ENCODE measurements at places on chromosomes 7 and 10.

DNA sequence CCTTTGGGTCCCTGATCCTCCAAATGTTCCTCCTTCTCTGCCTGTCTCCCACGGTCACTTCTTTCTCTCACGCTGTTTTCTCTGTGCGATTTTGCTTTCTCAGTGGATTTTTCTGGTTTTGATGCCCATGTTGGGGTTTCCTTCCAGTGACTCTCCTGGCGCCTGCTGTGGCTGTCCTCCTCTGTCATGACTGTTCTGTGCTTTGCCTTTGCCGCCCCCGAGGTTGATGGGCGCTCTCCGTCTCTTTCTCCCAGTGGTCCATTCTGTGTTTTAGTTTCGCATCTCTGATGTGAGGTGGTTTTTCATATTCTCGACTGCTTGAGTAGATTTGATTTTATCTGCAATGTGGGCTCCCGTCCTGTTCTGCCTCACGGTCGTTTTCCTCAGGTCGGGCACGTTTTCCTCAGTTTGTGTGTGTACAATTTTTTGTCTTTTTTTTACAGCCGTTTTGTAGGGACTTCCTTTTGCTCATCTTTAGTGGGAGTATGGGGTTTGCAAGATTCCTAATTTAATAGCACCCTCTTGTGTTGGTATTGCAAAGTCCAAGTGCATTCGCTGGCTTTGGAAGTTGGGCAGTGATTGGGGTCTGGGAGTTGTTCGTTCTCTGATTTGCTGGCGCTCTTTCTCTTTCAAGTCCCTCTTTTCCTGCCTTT, 100.0 kb downstream of the INPP5A start:
- peak; percentile 23 for DNase-seq
- H3K36me3 ChIP-seq, result no peaks in the 10 kb centered on the region
- H3K4me1 ChIP-seq, result peaks cover 28% of the 10 kb centered on the region
- H3K4me3 ChIP-seq, result no peak overlapping the region

GRCh38 chr10:56679578-56679977, 318.5 kb upstream of the ZWINT start:
- H3K27me3 ChIP-seq, result no peaks in the 10 kb centered on the region
- no peaks in the 10 kb centered on the region for H3K36me3 ChIP-seq
- no peaks in the 10 kb centered on the region for H3K4me1 ChIP-seq
- no peak for DNase-seq
- H3K4me3 ChIP-seq, result no peak overlapping the region

DNA sequence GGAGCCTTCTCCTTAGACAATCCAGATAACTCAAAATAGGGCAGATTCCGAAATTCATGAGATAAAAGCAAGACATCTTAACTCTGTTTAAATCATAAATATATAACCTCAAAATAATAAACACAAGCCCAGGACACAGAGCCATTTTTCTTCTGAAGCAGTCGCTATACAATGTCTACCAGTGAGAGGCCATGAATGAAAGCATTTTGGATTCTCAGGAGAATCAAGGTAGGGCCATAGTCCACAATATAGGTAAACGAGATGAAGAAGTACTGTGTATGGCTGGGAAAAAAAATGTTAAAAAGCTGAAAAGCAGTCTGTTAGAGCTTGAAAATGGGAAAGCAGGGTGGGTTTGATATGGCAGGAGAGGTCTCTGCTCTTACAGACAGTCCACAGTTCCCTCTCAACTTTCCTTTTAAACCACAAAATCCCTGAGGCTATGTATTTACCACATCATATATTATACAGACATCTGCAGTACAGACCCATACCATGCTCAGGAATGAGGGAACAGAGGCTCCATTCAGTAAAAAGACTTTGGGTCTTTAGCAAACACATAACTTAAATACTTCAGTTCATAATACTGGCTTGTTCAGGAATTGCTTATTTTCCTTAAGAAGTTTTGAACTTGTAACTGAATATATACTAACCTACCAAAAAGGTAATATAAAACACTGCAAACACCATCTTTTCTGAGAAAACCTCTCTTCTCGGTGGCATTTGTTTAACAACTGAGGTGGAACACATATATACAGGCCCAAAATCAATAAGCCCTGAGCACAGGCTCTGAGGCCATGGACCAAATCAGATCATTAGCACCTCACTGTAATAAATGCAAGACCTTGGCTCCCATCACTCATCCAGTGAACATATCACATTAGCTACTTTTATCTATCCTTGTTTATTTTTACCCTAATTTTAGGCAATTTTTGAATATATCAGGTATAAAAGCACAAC, 109.3 kb downstream of the SORBS1 start:
- no peak overlapping the region for H3K4me3 ChIP-seq
- H3K27ac ChIP-seq, result no peak overlapping the region
- no peaks in the 10 kb centered on the region for H3K4me1 ChIP-seq
- H3K36me3 ChIP-seq, result no peaks in the 10 kb centered on the region
- DNase-seq, result no peak

DNA sequence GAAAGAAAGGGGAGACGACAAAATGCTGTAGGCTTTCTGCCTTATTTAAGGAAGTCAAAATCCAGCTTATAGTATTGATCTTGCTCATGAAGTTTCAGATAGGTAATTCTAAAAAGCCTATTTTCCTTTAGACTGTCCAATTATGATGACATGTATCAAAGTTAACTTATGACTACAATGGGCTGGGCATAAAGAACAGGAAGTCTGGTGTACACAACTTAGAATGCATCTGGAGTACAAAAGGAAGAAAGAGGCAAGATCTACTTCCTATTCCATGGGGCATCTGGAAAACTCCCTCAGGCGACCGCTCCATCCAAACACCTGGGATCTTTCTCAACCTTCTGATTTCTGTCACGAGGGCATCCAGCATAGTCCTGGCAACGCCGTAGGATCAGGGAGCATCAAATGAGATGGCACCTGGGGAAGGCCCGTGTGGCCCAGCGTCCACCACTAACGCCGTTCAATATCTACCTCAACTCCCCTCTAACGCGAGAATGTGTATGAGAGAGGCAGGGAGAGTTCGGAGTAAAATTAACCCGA, 512 bp downstream of the FAM24B start:
- no peaks in the 10 kb centered on the region for H3K27me3 ChIP-seq
- no peak overlapping the region for H3K27ac ChIP-seq
- no peak for DNase-seq
- peaks cover 6% of the 10 kb centered on the region for H3K4me1 ChIP-seq
- H3K4me3 ChIP-seq, result peak overlapping the region; percentile 57
- H3K36me3 ChIP-seq, result no peaks in the 10 kb centered on the region

GRCh38 chr10:132058793-132059759, 6.7 kb upstream of the JAKMIP3 start:
- no peak overlapping the region for H3K4me3 ChIP-seq
- H3K27ac ChIP-seq, result no peak overlapping the region
- H3K36me3 ChIP-seq, result no peaks in the 10 kb centered on the region
- H3K27me3 ChIP-seq, result no peaks in the 10 kb centered on the region

GRCh38 chr10:47306387-47307210, 6.6 kb downstream of the GDF10 start:
- no peaks in the 10 kb centered on the region for H3K36me3 ChIP-seq
- H3K4me1 ChIP-seq, result peaks cover 3% of the 10 kb centered on the region
- no peak for DNase-seq

- H3K36me3 ChIP-seq, result no peaks in the 10 kb centered on the region
- H3K4me1 ChIP-seq, result no peaks in the 10 kb centered on the region
- DNase-seq, result no peak
- H3K27ac ChIP-seq, result no peak overlapping the region
- no peak overlapping the region for H3K4me3 ChIP-seq
- no peaks in the 10 kb centered on the region for H3K27me3 ChIP-seq
Observed at GRCh38 chr7:101591504-101591903, 37.6 kb downstream of the MYL10 start.

DNA sequence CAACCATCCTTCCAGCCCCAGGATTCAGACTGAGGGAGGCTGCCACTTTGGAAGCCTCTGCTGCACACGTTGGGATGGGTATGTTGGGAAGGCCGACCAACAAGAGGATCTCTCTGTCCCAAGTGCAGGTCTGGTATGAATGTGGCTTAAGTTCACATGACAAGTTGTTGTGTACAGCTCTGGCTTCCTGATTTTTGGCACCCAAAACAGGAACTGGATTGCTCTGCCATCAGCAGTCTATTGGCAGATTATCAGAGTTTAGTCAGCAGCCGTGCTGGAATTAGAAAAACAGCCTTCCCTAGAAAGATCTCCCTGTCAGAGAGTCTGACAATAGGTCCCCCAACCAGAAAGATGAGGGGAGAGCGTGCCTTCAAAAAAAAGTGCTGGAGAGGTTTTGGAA, 66.9 kb downstream of the GOLGA7B start:
- H3K4me3 ChIP-seq, result no peak overlapping the region
- H3K4me1 ChIP-seq, result no peaks in the 10 kb centered on the region
- no peak for DNase-seq

DNA sequence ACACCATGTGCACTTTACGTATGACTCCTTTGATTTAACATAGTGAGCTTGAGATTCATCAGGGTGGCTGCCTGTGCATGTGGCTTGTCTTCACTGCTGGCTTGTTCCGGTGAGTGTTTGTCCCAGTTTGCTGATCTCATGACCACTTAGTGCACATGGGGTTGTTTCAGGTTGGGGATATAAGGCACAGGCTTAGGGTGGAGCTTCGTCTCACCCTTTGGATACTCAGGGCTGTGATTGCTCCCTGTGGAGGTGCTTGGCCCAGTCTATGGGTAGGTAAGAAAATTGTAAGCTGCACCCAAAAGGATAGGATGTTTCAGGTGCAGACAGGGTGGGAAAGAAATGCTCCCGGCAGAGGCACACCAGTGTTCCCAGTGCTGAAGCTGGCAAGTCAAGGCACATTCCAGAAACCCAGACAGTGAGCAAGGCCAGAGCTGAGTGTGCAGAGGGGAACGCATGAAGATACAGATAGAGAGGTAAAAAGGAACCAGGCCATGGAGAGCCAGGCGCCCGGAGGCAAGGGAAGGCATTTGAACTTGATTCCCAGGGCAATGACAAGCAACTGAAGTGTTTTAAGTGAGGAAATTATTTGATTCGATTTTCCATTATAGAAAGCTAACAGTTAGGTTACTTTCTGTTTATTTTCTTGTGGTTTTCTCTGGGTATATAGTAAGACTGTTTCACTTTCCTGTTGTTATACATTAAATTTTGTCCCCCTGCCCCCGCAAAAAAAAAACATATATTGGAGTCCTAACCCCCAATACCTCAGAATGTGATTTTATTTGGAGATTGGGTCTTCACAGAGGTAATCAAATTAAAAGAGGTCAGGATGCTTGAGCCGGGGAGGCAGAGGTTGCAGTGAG, 289.8 kb upstream of the KLF6 start:
- DNase-seq, result no peak
- no peaks in the 10 kb centered on the region for H3K4me1 ChIP-seq
- no peak overlapping the region for H3K27ac ChIP-seq
- H3K36me3 ChIP-seq, result no peaks in the 10 kb centered on the region
- H3K4me3 ChIP-seq, result no peak overlapping the region

GRCh38 chr7:2607122-2607922, 24.5 kb upstream of the TTYH3 start:
- peak; percentile 82 for DNase-seq
- H3K4me3 ChIP-seq, result no peak overlapping the region
- H3K4me1 ChIP-seq, result peaks cover 24% of the 10 kb centered on the region
- peak overlapping the region; percentile 81 for H3K27ac ChIP-seq
- H3K36me3 ChIP-seq, result no peaks in the 10 kb centered on the region

GRCh38 chr10:72065439-72066025, 22.8 kb downstream of the SPOCK2 start:
- no peaks in the 10 kb centered on the region for H3K36me3 ChIP-seq
- no peak overlapping the region for H3K4me3 ChIP-seq
- H3K4me1 ChIP-seq, result peaks cover 27% of the 10 kb centered on the region
- no peaks in the 10 kb centered on the region for H3K27me3 ChIP-seq
- peak; percentile 85 for DNase-seq

DNA sequence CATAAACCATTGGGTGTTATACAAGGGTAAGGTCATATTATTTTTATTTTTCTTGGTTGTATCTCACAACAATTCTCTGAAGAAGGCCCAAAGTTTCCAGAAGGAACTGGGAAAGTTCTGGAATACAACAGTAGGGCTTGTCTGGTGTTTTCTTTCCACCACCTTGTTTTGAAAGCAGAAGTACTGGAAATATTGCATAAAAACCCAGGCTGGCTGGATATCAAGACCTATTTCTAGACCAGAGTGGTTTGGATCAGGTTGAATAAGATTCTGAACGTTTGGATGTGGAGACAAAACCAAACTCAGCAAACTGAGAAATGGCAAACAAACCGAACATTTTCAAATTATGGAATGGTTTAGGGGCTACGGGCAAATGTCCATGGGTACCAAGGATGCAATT, 182.6 kb upstream of the FZD8 start:
- no peak overlapping the region for H3K27ac ChIP-seq
- no peaks in the 10 kb centered on the region for H3K36me3 ChIP-seq
- H3K27me3 ChIP-seq, result no peaks in the 10 kb centered on the region
- DNase-seq, result no peak
- no peaks in the 10 kb centered on the region for H3K4me1 ChIP-seq

DNA sequence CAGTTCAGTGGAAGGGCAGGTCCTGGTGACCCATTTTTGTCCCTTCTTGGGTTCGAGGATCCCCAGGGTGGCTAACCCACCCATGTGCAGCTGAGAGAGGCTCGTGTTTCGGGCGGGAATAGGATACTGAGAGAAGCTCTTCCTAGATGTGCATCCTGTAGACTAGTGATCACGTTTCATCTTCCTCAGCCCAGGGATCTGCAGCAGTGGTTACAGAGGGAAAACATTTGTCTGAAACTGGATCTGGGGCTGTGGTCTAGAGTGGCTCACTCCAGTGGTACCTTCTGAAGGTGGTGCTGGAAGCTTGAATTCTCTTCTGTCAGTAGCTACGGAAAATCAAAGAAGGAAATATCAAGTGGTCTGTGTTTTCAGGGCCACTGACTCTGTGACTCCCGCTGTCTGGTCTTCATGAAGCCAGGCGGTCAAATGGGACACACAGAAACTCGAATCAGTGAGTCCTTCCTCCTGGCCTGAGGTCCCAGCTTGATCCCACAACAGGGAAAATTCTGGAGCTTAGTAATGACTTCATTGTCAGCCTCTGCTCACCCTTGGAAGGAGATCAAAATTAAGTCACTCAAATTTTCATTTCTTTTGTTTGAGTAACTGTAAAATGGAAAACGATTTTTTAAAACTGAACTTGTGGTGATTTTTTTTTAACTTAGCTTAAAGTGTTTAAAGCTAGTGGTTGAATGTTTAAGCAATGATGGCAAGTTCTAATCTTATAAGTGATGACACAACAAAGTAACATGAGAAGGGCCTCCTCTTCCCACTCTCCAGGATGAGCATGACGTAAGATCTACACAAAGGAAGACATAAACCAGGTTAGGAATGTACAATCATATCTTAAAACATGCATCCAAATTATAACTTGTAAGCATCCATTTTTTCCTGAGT, 469.3 kb upstream of the KLF6 start:
- H3K4me1 ChIP-seq, result no peaks in the 10 kb centered on the region
- H3K36me3 ChIP-seq, result no peaks in the 10 kb centered on the region
- DNase-seq, result no peak

All from adrenal gland (tissue), 19 donors.